MV-4-11 (cell line): ENCODE measurements at places on chromosomes 12 and 14.

- DNase-seq = no peak
Measured at GRCh38 chr12:113667676-113668356, 196.1 kb upstream of the LHX5 start.

- DNase-seq = no peak
Measured at GRCh38 chr12:4518106-4518728, 20.5 kb upstream of the RAD51AP1 start.

DNA sequence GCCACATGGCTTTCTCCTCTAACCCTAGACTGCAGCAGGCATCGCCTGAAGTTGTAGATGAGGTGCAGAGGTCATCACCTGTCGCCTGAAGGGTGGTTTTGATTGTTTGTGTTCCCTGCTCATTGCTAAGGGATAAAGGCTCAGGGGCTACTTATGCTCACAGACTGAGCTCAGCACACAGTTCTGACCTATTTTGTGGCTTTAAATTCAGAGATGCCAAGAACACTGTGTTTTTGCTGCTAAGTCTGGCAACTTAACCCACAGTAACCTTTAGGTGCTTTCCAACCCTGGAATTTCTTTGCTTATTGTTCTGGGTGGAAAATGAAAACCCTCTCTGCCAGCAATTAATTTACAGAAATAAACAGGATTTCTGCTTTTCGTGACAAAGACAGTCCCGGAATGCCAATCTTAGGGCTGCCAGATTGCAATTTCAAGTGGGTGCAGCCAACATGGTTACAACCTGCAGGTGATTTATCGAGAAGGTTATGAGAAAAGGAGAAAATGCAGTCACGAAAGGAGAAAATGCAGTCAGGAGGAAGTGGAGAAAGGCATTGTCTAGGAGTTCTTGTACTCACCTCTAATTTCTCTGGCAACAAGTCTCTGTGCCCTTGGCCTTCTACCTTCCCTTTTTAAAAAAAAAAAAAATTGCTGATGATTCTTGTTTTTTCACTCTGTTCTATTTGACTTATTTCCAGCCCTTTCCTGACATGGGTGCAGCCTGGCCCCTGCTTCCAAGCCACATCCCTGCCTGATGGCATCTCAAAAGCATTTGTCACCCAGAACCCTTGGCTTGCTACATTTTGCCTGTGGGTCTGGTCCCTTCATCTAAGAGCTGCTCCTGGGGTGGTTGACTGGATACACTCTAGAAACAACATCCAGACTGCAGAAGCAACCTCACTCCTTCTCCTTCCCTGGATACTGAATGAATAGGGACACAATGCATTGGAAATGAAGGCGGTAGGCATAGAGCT is 23.3 kb downstream of the NPC2 start:
- no peak for DNase-seq

- no peak for DNase-seq
Measured at GRCh38 chr12:82942991-82943401, 256.3 kb downstream of the TMTC2 start.

GRCh38 chr14:74882103-74882920 is 596 bp downstream of the DLST start:
- DNase-seq = peak; percentile 23

DNA sequence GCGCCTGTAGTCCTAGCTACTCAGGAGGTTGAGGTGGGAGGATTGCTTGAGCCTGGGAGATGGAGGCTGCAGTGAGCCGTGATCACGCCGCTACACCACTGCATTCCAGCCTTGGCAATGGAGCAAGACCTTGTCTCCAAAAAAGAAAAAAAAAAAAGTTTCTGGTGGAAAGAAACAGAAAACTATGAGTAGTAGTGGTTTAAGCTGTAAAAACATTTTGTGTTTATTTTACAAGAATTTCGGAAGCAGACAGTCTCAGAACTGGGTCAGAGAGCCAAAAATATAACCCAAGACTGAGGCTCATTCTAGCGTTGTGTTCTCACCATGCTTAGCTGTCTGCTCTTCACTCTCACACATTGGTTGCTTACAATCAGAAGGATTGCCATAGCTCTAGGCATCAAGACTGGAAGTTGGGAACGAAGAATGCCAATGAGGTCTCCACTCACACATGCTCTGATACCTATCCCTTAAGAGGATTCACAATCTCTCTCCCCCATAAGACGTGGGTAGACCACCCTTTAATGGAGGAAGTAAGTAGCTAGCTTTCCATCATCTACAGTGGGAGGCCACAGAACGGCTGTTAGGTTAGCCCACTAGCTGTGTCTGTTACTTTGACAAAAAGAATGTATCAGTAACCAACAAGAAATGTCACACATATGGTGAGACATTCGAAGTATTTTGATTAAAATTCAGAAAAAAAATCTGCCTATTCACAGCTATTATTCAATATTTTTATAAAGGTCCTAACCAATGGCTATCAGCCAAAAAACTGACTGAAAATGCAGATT is 117.6 kb upstream of the RASSF8 start:
- DNase-seq = no peak

DNA sequence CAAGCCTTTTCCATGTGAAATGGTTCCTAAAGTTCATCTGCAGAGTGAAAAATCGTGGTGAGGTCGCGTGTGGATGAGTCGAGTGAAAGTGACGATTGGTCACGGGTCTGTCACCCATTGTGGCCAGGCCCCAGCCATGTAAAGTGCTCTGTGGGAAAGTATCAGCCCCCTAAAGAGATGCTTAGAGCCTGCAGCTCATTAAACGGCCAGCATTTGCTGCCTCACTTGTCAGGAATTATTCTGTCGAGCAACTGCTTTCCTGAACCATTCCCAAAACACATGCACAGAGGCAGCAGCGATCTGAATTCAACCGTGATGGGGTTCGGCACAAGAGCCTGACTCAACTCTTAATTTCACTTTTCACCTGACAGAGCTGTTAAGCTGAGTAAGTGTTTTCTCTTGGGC is 16.0 kb downstream of the DBX2 start:
- no peak for DNase-seq

DNA sequence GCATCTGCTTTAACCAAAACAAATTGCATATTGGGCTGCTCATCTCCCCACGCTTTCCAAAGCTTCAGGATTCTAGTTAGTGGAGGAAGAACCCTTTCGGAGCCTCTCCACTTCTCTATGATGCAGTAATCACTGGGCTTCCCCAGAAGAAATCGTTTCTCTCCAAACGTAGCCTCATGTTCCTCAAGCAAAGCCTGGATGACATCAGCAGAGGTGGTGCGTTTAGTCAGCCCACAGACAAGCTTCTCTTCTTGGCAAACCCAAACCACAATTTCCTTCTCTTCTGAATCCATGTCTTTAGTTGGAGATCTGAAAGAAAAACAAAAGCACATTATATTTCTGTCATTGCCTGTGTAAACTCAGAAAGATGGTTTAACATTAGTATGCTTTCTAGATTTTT is 30.6 kb downstream of the RASSF9 start:
- DNase-seq = peak; percentile 85

- DNase-seq = peak; percentile 57
Measured at GRCh38 chr12:14989790-14990189, 16.9 kb downstream of the PDE6H start.

- no peak for DNase-seq
Measured at GRCh38 chr12:72300728-72301127, 28.6 kb downstream of the TRHDE start.

GRCh38 chr12:116922194-116922897 is 11.6 kb downstream of the FBXW8 start:
- no peak for DNase-seq

DNA sequence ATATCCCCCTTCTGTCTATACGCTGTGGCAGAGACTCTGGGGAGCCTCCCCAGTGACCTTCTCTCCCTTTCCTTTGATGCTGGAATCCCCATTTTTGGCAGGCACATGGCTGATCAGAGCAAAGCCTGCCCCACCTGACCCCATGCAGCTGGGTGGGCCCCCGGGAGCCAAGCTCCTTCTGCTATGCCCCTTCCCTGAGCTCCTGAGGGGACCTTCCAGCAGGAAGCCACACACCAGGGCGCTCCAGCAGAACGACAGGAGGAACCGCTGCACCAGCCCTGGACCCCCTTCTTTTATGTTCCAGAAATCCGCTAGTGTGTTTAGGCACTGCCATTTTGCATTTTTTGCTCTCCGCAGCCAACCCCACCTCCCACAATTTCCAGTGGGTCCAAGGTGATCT is 44.6 kb downstream of the TRAFD1 start:
- DNase-seq = no peak

GRCh38 chr14:58299401-58300330 is 1.3 kb downstream of the ARID4A start:
- DNase-seq = no peak

- no peak for DNase-seq
Measured at GRCh38 chr14:49691031-49691430, 1.9 kb upstream of the KLHDC1 start.

- no peak for DNase-seq
Measured at GRCh38 chr12:47097276-47097896, 17.6 kb upstream of the AMIGO2 start.

DNA sequence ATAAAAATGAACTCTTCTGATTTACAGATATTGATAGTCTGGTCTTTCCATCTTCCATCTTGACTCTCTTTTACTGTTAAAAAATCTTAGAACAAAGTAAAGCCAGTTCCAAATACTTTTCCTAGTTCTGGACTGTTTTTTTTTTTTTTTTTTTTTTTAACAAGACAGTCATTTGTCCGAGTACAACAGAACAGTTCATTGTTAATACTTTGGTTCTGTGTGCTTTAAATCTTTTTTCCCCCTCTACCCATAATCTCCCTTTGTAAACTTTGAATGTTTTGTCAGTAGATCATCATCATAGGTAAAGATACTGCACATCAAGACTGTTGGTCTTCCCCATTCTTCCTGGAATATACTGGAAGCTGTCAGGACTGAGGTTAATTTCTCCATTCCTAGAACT is 38.0 kb downstream of the ADIPOR2 start:
- DNase-seq = no peak

DNA sequence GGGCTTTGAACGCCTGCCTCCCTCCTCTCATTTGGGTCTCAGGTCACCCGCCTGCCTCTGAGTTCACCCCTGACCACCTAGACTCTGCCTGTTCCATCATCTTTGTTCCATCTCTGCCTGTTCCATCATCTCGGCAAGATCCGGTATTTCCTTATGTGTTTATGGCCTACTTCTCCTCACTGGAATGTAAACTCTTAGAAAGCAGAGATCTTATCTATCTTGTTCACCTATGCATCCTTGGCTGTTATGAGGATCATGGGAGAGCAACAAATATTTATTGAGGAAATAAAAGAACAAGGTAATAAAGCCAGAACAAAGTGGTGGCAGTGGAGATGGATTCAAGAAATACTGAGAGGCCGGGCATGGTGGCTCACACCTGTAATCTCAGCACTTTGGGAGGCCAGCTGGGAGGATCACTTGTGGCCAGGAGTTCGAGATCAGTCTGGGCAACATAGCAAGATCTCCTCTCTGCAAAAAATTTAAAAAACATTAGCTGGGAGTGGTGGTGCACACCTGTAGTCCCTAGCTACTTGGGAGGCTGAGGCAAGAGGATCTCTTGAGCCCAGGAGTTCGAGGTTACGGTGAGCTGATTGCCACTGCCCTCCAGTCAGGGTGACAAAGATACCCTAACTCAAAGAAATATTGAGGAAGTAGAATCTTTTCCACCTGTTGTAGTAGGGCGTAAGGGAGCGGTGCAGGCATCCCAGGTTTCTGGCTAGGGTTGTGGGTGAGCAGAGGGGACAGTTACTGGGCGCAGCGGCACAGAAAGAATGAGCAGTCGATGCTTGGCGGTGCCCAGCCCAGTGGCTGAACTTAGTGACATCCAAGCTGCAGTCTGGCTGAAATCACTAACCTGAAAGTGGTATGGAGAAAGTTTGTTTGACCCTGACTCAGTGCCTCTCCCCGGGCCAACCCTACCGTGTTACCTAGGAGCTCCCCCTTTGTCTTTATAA is 1.7 kb upstream of the KLC1 start:
- DNase-seq = no peak

- DNase-seq = no peak
Measured at GRCh38 chr14:74976264-74977113, 21.1 kb upstream of the PGF start.

DNA sequence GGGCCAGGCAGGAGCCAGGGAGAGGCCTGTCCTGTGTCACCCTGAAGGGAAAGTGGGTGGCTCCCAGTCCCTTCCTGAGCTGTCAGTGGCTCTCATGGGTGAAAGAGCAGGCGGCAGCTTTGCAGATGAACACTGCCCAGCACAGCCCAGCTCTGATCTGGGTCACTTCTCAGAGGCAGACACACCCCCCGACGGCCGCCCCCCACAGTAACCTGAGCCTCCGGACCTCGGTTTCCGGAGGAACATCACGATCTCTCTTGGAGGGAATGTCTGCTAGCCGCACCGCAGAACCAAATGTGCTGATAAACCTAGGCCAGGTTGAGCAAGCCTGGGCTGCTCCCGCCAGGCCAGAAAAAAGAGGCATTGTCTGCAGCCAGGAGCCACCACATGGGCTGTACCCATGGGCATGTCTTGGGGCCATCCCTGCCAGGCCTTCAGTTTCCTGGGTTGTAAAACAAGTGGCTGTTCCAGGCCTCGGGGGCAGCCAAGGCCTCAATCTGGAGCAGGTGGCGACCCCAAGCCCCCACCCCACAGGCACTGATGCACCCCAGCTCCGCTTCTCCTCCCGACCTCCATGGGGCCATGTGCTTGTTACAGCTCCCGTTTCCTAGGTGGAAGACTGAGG is 57.6 kb downstream of the NCOR2 start:
- no peak for DNase-seq

DNA sequence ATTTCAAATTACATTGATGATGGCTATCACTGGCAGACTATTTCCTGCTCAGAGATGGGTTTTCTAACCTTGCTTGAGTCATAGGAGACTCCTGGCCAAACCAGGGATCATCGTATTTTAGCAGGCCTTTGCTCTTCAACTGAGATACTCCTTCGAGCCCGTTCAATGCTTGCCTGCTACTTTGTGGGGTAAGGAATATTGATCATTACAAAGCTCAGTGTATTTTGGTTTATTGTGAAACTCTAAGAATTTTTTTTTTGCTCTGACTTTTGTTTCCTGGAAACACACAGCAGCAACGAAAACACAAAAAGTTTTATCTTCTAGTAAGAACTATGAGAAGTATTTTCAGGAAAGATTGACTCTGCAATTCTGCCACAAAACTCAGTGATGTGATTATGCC is 4.1 kb downstream of the GPRC5D start:
- no peak for DNase-seq

DNA sequence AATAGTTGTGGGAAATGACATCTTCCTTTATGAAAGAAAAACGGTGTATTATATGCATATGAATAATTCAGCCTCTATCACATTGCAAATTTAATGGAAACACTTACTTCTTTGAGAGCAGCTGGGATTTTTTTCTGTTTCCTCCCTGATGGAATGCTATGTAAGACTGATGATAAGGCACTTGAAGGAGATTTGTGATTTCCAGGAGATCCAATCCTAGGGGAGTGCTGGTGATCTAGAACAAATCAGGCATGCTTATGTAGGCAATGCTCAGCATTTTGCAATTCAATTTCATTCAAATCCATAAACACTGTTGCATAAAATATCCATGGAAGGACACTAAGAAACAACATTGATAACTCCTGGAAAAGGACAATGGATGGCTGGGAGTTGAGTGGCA is 16.0 kb upstream of the NR2C1 start:
- no peak for DNase-seq

GRCh38 chr14:74241652-74242017 is 2.4 kb downstream of the VSX2 start:
- DNase-seq = no peak
